Vagina (tissue), 2 donors: ENCODE measurements at places on chromosomes 6 and 20.

DNA sequence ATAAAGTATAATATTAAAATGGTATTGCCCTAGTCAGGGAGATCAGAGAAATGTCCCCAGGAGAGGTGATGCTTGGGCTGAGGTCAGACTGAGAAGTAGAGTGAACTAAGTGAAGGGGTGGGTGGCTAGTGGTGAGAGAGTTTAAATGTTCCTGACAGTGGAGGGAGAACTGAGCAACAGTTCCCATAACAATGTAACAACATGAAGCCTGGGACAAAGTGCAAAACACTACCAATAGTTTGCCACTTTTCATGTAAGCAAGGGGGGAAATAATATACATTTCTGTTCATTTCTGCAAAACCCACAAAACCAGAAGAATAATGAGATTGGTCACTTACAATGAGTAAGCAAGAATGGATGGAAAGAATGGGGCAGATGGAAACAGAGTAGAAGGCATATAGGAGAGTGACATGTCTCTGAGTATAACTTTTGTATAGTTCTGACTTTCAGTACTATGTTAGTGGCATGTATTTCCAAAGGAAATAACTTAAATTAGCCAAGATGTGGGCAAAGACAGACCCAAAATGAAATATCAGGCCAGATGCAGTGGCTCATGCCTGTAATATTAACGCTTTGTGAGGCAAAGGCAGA, 13.3 kb upstream of the FAXC start:
- no peak for DNase-seq

DNA sequence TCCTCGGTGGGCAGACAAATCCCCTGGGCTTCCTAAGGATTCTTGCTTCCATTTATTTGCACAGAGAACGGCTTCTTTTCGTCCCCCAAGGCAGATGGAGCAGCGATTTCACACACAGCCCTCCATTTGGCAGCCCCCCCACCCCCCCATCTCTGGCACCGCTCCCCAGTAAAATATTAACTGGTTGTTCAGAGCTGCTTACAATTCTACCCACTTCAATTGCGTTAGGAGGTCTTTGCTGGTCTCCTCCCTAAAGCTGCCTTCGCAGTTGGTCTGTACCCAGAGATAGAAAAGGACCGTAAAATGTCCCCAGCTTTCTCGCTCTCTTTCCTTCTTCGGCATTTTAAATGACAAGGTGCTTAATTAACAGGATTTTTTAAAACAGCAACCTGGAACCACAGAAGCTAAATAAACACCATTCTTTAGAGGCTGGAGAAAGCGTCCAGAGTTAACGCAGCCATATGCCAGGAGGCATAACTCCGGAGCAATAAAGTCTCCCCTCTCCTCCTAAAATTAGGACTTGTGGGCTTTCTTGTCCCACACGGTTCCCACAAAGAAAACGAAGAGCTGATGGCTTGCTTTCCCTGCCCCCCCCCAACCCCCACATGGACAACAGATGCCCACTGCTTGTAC, 1.7 kb upstream of the ZMYND8 start:
- DNase-seq: no peak

DNA sequence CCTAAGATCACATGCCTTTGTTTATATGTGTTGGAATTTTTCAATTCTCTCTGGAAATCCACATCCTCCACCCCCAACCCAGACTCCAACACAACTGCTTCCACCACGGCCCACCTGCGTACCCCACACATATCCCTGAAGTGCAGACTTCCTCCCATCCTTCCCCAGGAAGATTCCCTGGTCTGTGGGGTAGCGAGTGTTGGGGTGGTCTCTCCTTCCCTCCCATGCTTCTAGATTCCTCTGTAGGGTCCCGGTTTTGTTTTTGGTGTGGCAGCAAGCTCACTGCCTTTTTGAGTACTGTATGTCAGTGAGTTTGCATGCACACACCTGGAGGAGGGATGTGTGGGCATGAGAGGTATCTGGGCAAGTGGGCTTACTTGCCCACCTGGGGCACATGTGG, 127.6 kb downstream of the MRPL14 start:
- DNase-seq: no peak

- DNase-seq: no peak
Observed at GRCh38 chr6:83371423-83371822, 59.4 kb downstream of the ME1 start.

DNA sequence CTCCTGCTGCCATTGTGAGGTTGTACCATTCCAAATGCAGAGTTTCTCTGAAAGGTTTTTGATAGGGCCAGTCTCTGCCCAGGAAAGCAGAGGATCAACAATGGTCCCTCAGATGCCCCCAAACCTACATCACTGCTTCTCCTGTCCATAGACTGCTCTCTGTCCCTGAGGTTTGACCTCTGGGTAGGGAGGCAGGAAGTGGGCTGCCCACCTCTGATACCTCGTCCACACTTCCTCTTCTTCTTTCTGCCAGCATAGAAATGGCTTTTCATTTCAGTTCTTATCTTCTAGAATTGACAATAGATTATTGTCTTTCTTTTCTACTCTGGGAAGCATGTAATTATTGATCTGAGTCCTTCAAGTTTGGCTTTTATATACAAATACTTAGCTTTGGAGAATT, 170.6 kb downstream of the TRMT11 start:
- no peak for DNase-seq

DNA sequence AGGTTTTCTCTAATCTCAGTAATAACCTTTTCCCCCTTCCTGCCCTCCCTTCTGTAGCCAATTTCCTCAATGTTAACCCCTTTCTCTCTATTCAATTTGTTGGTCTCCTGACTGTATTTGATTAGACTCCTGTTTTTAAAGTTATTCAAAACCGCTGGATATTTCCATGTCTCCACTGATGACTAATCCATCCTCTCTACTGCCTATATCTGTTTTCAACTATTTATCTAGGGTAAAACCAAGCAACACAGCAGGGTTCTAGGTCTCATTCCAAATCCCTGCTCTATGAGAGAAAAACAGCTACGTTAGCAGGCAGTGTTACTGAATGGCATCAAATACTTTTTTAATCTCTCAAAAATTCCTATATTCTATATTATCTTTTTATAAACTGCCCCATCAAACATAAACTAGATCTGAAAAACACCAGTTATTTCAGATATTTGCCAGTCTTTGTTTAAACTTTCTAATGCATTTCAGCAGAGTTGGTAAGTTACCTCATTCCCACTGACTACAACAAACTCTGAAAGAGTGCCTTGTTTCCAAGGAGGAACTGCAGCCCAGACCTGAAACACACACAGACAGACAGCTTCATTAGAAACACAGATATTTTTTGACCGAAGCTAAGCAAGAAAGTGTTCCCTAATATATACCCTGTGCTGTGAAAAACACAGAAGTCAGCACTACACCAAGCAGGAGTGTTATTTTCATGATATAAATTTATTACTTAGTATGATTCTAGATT, 8.2 kb downstream of the RTN4IP1 start:
- no peak for DNase-seq

GRCh38 chr6:31122791-31123706, 2.8 kb upstream of the CDSN start:
- no peak for DNase-seq
